ENCODE measurements at places on chromosomes 5 and 9. TPM values are rescaled to one million over a fixed set of nuclear protein-coding genes. Genes with fewer than 3 reads are reported as not detected.

FOXE1 gene
- total RNA-seq: 1.1 TPM

IFNA2 gene
- total RNA-seq: not detected

F2RL1 gene
- total RNA-seq: 107 TPM

DNA sequence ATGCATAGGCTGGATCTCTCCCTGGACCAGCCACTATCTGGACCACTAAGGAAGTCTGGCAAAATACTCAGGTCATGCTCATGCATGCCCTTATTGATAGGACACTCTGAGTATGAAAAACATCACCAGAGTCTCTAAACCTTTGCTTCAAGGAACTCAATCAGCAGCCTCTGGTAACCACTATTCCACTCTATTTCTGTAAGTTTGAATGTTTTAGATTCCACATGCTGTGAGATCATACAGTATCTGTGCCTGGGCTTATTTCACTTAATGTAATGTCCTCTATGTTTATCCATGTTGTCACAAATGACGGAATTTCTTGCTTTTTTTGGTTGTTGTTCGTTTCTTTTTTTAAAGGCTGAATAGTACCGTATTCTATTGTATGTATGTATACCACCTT, 68.3 kb downstream of the TARS1 start:
- H3K4me3 ChIP-seq: no peak overlapping the region
- H3K36me3 ChIP-seq: no peaks in the 10 kb centered on the region
- DNase-seq: no peak
- no peak overlapping the region for H3K27ac ChIP-seq

- no peak for DNase-seq
- no peak overlapping the region for H3K4me3 ChIP-seq
- no peaks in the 10 kb centered on the region for H3K36me3 ChIP-seq
- no peaks in the 10 kb centered on the region for H3K4me1 ChIP-seq
- no peak overlapping the region for H3K27ac ChIP-seq
- H3K27me3 ChIP-seq: no peaks in the 10 kb centered on the region
Observed at GRCh38 chr9:93702261-93702660, 125.9 kb downstream of the PHF2 start.

GRCh38 chr9:131441441-131441840, 47.6 kb downstream of the PRRC2B start:
- H3K36me3 ChIP-seq: peaks cover 96% of the 10 kb centered on the region
- no peaks in the 10 kb centered on the region for H3K27me3 ChIP-seq
- H3K4me1 ChIP-seq: peaks cover 7% of the 10 kb centered on the region

GRCh38 chr9:99505936-99506335, 283.9 kb downstream of the SEC61B start:
- H3K27ac ChIP-seq: no peak overlapping the region
- no peaks in the 10 kb centered on the region for H3K27me3 ChIP-seq
- H3K4me1 ChIP-seq: no peaks in the 10 kb centered on the region

- H3K4me3 ChIP-seq: no peak overlapping the region
- no peaks in the 10 kb centered on the region for H3K4me1 ChIP-seq
- H3K27ac ChIP-seq: no peak overlapping the region
- peaks cover 37% of the 10 kb centered on the region for H3K36me3 ChIP-seq
- no peaks in the 10 kb centered on the region for H3K27me3 ChIP-seq
Observed at GRCh38 chr5:36111238-36111637, 40.4 kb downstream of the LMBRD2 start.
